ENCODE measurements at places on chromosomes 6 and 20.
A peak's percentile ranks its signal among the peaks of the same experiment; 100 is the strongest.

- DNase-seq = no peak
Observed at GRCh38 chr6:2862712-2863181, 21.1 kb upstream of the SERPINB1 start.

GRCh38 chr20:21101932-21102575 lies 4.1 kb downstream of the LINC00237 start:
- DNase-seq = no peak

GRCh38 chr6:7087491-7087979 lies 20.2 kb upstream of the RREB1 start:
- no peak for DNase-seq

GRCh38 chr20:6055161-6055783 lies 1.4 kb upstream of the LRRN4 start:
- no peak for DNase-seq

- DNase-seq = no peak
Observed at GRCh38 chr6:127547904-127548649, 28.9 kb upstream of the C6orf58 start.

GRCh38 chr6:151014404-151015100 lies 149.1 kb downstream of the MTHFD1L start:
- DNase-seq = peak; percentile 77

DNA sequence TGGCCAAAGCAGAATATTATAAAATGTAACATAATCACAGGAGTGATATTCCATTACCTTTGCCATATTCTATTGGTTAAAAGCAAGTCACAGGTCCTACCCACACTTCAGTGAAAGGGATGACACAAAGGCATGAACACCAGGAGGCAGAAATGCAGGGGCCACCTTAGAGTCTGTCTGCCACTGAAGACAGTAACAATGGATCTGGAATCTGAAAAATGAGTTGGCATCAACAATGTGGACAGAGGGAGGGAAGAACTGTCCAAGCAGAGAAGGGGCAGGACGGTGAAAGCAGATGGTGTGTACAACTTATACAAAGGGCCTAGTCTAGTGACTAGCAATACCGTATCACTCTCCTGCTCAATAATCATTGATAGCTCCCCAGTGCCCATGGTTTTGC lies 6.6 kb upstream of the LPIN3 start:
- DNase-seq = no peak

GRCh38 chr20:59141818-59142581 lies 21.6 kb upstream of the ZNF831 start:
- DNase-seq = no peak

- no peak for DNase-seq
Observed at GRCh38 chr6:153449279-153449678, 318.2 kb upstream of the RGS17 start.

DNA sequence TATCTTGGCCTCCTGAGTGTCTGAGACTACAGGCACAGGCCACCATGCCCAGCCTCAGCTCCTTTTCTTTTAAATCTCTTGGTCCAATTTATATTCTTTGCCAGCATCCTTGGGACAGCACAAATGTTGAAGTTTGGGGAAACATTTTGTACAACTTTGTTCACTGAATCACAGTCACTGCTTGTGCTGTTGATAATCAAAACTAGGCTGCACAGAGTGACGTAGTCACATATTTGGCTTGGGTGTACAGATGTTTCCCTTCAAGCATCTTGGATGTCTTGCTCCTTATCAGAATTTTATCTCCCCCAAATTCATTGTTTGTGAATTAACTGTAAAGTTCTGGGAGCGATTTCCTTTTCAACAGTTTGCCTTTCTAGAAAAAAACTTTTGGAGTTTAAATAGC lies 17.9 kb downstream of the CARMIL1 start:
- no peak for DNase-seq

GRCh38 chr6:11802886-11803590 lies 24.4 kb upstream of the ADTRP start:
- DNase-seq = no peak

GRCh38 chr6:3270258-3270657 lies 11.5 kb downstream of the PSMG4 start:
- DNase-seq = no peak

GRCh38 chr6:125791820-125792165 lies 1.0 kb downstream of the NCOA7 start:
- DNase-seq = no peak

DNA sequence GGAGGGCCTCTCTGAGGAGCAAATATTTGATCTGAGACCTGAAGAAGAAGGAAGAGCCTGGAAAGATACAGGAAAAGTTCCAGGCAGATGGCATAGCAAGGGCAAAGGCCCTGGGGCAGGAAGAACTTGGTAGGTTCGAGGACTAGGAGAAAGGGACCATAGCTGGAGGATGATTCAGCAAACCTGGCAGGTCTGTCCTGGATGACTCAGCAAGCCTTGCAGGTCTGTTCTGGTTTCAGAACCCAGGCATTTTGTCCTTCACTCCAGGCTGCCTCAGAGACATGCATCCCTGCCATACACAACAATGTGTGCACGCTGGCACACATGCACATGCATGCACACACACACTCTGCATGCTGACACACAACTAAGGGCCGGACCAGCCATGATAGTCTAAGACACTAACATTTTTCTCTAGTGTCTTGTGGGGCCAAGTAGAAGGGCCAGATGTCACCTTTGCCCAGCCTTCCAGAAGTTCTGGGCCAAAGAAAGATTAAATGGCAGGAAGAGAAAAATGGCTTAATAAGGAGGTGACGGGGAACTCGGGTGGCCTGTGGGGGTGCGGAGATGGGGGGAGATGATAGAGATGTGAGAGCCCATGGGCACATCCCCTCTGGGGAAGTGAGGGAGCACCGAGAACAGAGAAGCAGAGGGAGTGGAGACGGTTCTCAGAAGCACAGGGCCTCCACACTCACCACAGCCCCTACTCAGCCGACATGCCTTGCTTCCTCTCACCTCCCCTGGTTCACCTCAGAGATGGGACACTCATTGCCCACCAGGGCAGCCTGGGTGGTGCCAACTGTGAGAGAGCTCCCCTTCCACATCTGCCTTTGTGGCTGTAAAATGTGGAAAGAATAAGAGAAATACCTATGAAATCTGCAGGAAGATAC lies 15.4 kb upstream of the TRIB3 start:
- DNase-seq = no peak

- no peak for DNase-seq
Observed at GRCh38 chr6:4563156-4563555, 213.0 kb upstream of the CDYL start.

GRCh38 chr6:81553216-81553615 lies 199.3 kb downstream of the TENT5A start:
- DNase-seq = no peak
